IMR-90 (cell line): ENCODE measurements at places on chromosomes 12 and 14. TPM values are rescaled to one million over a fixed set of nuclear protein-coding genes. Genes with fewer than 3 reads are reported as not detected.

DNA sequence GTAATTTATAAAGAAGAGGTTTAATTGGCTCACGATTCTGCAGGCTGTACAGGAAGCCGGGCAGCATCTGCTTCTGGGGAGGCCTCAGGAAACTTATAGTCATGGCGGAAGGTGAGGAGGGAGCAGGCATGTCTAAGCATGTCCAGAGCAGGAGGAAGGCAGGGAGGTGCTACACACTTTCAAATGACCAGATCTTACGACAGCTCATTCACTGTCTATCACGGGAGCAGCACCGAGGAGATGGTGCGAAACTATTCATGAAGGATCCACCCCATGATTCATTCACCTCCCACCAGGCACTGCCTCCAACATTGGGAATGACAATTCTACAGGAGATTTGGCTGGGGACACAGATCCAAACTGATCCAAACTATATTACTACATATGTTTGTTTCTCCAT, 10.0 kb downstream of the SFSWAP start:
- no peak for DNase-seq

DNA sequence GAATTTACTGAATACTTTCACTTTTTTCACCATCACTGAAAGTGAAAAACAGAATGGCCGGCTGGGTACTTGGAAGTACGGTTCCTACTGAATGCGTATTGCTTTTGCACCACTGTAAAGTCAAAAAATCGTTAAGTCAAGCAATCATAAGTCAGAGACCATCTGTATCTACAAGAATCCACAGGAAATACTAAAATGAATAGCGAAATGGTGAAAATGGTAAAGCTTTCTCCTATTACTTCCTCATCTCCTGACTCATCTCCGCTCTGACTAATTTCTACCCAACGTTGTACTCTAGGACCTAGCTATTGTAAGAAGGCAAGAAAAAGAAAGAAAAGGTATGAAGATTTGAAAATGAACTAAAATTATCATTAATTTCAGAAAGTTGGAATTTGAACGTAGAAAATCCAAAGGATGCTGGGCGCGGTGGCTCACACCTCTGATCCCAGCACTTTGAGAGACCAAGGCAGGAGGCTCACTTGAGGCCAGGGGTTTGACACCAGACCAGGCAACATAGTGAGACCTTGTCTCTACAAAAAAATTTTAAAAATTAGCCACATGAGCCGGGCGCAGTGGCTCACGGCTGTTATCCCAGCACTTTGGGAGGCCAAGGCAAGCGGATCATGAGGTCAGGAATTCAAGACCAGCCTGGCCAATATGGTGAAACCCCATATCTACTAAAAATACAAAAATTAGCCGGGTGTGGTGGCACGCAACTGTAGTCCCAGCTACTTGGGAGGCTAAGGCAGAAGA, 5.3 kb upstream of the CDCA4 start:
- peak; percentile 70 for DNase-seq

GRCh38 chr14:70130482-70130881, 58.3 kb downstream of the SLC8A3 start:
- DNase-seq = no peak

DNA sequence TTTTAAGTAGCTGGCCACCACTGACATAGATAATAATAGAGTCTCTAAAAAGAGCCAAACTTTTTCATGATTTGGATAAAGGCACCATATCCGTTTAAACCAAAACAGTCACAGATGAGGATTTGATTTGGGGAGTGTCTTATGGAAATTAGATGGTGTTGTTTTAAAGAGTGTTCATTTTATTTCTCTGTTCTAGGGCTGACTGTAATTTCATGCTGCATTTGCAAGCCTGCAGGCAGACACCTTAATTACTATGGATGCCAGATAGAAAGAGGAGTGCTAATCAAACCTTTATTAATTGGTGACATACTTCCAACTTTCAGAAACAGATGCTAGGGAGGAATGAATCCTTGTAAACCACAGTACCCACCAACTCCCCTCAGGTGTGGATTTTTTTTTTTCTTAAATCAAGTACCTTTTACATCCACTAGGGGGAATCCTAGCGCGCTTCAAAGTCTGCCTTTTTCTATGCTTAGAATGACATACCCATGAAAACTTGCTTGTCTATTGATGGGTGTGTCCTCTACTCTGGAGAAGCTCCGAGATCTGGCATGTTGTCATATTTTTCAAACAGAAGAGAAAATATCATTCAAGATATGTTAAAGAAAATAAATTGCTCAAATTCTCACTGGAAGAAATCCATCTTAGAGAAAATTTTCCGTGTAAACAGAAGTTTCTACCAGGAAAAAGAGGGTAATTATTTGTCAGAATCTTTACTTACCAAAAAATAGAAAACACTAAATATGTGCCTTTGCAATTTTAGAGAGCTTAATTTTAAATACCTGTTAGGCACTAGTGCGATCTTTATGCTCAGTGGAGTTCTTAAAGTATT, 14.2 kb upstream of the PLXNC1 start:
- DNase-seq = peak; percentile 62

LHX5 gene
- not detected in 2 replicates for total RNA-seq

GRCh38 chr14:91419044-91419397, 1.4 kb upstream of the CCDC88C start:
- DNase-seq = no peak

- no peak for DNase-seq
Observed at GRCh38 chr14:43471595-43471994, 1035.5 kb downstream of the FSCB start.

PPFIA2 gene
- total RNA-seq = 0.28 and 1.3 TPM in 2 replicates

RAD9B gene
- 0.18 and 0.56 TPM in 2 replicates for total RNA-seq

DNA sequence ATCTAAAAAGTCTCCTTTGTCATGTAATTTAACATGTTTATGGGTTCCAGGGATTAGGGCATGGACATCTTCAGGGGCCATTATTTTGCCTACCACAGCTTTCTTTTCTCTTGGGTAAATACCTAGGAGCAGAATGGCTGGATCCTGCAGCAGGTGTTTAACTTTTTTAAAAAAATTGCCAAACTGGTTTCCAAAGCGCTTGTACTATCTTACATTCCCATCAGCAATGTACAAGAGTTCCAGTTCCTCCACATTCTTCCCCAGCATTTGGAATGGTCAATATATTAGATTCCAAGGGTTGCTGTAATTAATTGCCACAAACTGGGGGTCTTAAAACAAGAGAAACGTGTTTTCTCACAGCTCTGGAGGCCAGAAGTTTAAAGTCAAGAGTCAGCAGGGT, 27.7 kb upstream of the MYL2 start:
- DNase-seq = no peak

DNA sequence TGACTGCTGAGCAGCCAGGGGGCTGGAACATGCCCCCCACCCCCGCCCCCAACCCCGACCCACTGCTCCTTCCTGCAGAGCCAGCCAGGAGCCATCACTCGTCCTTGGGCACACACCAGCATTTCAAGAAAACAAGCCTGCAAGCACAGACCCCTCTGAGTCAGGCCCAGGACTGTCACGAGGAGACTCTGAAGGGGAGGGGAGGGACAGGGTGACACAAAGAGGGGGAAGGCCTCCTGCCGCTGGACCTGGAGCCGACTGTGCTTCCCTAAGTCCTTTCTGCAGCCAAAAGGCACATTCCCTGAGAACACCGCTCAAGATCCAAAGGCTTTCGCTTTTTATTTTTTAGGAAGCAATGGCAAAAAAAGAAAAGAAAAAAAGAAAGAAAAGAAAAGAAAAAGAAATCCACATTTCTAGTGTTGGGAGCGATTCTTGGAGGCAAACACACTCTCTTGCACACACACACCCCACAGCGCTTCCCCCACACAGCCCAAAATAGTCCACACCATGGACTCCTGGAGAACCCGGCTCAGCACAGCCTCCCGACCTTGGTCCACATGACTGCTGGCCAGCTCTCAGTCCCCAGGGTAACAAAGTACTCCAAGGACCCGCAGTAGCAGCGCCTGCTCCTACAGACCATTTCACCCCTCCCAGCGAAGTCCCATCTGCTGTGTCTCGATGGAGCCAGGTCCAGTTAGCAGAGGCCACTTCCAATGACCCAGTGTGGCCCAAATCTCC, 101.7 kb downstream of the DPF3 start:
- no peak for DNase-seq

- no peak for DNase-seq
Observed at GRCh38 chr12:106564678-106565329, 18.0 kb upstream of the RFX4 start.

GRCh38 chr14:90545966-90546751, 149.3 kb downstream of the CALM1 start:
- DNase-seq = no peak

GRCh38 chr14:45112896-45113781, 21.1 kb downstream of the FKBP3 start:
- peak; percentile 62 for DNase-seq

ATP23 gene
- total RNA-seq = 7.2 TPM in 2 replicates
